Muscle of leg (tissue), 16 donors: ENCODE measurements at places on chromosomes 6 and 20. TPM values are rescaled to one million over a fixed set of nuclear protein-coding genes. Genes with fewer than 3 reads are reported as not detected.

Gene FILIP1
- 48.9 TPM for total RNA-seq

Gene GJA10
- not detected for total RNA-seq

Gene MROH8
- total RNA-seq = 4.5 TPM

Gene GUCA1A
- 0.04 TPM for total RNA-seq

Gene SLC16A10
- 5.1 TPM for total RNA-seq

Gene TRIM38
- 4.8 TPM for total RNA-seq

Gene HDGFL1
- total RNA-seq = not detected

Gene PTCHD4
- total RNA-seq = 0.98 TPM

Gene DEFB119
- total RNA-seq = not detected

Gene ULBP3
- 3.9 TPM for total RNA-seq

Gene KHDC1L
- 0.13 TPM for total RNA-seq

Gene PACRG
- total RNA-seq = 1.8 TPM

Gene SPATS1
- not detected for total RNA-seq

Gene NNAT
- total RNA-seq = 372 TPM

Gene PTCRA
- not detected for total RNA-seq

Gene RBBP8NL
- not detected for total RNA-seq

Gene AIF1
- total RNA-seq = 29.2 TPM

Gene GTPBP2
- total RNA-seq = 33.5 TPM

Gene KCNK15
- 0.27 TPM for total RNA-seq

Gene LAMP5
- total RNA-seq = 0.66 TPM

Gene SDCBP2
- 2.3 TPM for total RNA-seq

Gene SPATA25
- total RNA-seq = 5.7 TPM

Gene FNDC1
- 73.6 TPM for total RNA-seq

Gene SIRPD
- total RNA-seq = not detected

Gene L3MBTL1
- total RNA-seq = 7.3 TPM

Gene CST2
- not detected for total RNA-seq

Gene SH3BGRL2
- total RNA-seq = 8.5 TPM

Gene THEMIS
- total RNA-seq = not detected

Gene KIFC1
- 10.5 TPM for total RNA-seq

Gene ATF6B
- total RNA-seq = 11.7 TPM

Gene METTL24
- total RNA-seq = 1.4 TPM

Gene HLA-DQA1
- 2.6 TPM for total RNA-seq

Gene CTAGE9
- total RNA-seq = not detected
